CD4-positive, alpha-beta T cell treated with Interleukin-21 for 1 hour (primary cell): ENCODE measurements at places on chromosomes 12 and 14.

DNA sequence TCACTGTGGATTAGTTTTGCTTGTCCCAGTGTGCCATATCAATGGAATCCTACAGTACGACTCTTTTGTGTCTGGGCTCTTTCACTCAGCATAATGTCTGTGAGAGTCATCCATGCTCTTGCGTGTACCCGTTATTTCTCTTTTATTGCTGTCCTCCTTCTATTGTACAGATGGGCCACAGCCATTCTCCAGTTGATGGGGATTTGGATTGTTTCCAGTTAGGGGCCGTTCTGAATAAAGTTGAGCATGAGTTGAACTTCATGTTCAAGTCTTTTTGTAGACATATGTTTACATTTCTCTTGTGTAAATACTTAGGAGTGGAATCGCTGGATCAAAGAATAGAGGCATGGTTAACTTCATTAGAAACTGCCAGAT lies 38.3 kb downstream of the MYO1H start:
- no peak for DNase-seq

GRCh38 chr12:9258676-9259075 lies 50.5 kb upstream of the PZP start:
- no peak for DNase-seq

GRCh38 chr12:122306407-122306806 lies 40.1 kb upstream of the VPS33A start:
- DNase-seq, result no peak

DNA sequence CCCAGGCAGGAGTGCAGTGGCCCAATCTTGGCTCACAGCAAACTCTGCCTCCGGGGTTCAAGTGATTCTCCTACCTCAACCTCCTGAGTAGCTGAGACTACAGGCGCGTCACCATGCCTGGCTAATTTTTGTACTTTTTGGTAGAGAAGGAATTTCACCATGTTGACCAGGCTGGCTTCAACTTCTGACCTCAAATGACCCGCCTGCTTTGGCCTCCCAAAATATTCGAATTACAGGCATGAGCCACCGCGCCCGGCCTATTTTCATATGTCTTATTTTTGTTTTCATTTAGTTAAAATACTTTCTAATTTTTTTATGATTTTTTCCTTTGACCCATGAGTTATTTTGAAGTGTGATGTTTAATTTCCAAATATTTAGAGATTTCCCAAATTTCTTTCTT lies 143.6 kb upstream of the VRK1 start:
- no peak for DNase-seq

DNA sequence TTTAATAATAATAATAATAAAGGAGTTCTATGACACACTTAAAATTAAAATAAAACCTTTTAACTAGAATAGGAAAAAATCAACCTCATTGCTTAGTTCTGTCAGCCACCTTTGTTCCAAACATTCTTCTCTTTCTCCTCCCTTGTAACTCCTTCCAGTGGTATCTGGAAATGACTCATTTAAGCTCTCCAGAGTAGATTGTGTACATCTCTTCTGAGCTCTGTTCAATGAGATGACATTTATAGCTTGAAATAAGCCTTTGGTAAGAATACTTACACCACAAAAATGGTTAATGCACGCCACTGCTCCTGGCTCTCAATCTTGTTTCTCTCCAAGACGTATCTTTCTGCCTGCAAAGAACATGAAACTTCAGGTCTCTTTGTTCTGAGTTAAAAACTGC lies 70.3 kb downstream of the STAB2 start:
- no peak for DNase-seq

DNA sequence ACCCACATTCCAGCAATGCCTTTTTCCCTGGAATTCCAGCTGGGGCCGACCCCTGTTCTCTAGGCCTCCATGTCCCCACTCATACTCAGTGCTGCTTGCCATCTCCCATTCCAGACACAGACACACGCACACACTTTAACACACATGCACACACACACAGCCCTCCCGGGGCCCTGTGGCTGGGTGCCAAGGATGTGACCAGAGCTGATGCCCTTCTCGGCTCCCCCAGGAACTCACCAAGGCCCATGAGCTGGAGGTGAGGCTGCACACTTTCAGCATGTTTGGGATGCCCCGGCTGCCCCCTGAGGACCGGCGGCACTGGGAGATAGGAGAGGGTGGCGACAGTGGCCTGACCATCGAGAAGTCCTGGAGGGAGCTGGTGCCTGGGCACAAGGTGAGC lies 4.3 kb downstream of the PLEKHG6 start:
- no peak for DNase-seq

- DNase-seq, result no peak
Observed at GRCh38 chr12:60052483-60052882, 456.7 kb downstream of the SLC16A7 start.

GRCh38 chr12:65182012-65182739 lies 12.8 kb downstream of the LEMD3 start:
- DNase-seq, result no peak

DNA sequence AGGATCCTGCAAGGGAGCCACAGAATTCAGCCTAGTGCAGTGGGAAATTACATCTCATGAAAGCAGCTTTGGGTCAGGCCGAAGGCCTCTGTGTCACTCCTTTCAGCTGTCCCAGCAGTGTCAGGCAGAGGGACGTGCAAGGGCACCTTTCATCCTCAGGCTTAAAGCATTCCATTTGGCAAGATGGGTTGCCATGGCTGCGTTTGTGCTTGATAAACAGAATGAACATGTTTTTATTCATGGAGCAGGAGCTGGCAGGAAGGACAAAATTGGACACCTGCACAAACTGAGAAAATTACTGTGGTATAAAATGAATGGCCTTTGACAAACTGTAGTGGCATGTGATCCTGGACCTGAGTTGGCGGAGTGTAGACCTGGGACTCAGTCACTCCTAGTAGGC lies 29.4 kb downstream of the ACAD10 start:
- DNase-seq, result no peak

DNA sequence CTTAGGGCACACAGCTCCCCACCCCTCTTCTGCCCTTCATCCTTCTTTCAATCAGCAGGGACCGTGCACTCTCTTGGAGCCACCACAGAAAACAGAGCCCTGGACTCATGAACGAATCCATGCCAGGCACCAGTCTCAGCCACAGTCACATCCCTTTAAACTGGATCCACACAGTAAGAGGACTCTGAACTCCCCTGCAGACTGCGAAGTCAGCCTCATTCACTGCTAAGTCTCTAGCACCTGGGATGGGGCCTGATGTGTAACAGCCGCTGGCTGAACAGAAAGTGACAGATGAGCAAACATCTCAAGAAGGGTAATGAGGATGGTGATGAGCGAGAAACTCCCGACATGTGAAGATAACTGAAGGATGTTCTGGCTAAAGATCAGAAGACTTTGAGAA lies 45.8 kb upstream of the IQSEC3 start:
- no peak for DNase-seq

GRCh38 chr14:103528587-103529382 lies at the start of gene TRMT61A:
Gene TRMT61A (plus strand): TSS chr14:103529196. CDS start chr14:103529979, 783 bp downstream.
- DNase-seq, result peak; percentile 84

GRCh38 chr14:68018598-68018997 lies 199.0 kb downstream of the RAD51B start:
- no peak for DNase-seq

DNA sequence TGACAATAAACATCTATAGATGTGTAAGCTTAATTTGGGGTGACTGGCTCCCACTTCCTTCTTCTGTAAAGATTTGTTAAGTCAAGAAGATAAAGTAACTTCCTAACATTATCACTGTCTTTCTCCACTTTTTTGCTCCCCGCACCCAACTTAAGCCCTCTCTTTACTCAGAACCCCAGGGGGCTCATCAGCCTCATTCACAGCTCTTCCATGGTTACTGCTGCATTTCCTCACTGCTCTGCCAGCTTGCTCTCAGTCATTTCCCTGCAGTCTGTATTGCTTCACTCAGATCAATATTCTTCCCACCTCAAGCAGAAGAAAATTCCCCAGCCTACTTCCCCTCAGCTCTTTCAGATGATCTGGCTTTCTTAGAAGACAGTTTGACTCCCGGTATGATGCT lies 102.0 kb downstream of the PIK3C2G start:
- DNase-seq, result no peak

DNA sequence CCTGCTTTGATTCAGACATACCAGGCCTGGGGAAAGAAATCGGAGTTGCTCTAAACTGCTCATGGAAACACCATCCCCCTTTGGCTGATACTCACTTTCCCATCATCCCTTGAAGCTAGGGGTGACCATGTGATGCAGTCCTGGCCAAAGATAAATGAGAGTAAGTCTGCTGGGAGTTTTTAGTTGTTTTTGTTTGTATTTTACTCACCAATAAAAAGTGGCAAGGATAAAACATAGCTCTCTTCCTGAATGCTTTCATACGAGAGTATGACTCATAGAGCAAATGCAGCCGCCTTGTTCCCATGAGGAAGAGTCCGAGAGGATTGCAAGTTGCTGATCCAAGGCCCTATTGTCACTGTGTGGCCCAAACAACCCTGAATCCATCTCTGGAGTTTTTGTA lies 126.4 kb upstream of the TMEM132C start:
- DNase-seq, result no peak

GRCh38 chr12:63313139-63313538 lies 162.1 kb upstream of the AVPR1A start:
- DNase-seq, result no peak

DNA sequence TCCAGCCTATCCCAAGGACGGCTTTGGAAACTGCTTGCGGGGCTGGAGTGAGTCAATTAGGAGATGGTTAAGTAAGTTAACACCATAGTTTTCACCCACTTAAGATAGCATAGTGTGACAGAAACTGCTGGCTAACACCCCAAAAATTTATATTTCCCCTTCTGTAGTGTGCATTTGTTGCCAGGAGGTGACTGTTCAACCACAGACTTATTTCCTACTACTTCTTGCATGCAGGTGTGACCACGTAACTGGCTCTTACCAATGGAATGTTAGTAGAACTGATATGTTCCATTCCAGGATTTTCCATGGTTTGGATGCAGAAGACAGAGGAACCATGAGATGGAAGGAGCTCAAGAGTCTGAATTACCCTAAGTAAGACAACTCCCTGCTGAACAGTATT lies 52.9 kb upstream of the SLC35F4 start:
- no peak for DNase-seq

DNA sequence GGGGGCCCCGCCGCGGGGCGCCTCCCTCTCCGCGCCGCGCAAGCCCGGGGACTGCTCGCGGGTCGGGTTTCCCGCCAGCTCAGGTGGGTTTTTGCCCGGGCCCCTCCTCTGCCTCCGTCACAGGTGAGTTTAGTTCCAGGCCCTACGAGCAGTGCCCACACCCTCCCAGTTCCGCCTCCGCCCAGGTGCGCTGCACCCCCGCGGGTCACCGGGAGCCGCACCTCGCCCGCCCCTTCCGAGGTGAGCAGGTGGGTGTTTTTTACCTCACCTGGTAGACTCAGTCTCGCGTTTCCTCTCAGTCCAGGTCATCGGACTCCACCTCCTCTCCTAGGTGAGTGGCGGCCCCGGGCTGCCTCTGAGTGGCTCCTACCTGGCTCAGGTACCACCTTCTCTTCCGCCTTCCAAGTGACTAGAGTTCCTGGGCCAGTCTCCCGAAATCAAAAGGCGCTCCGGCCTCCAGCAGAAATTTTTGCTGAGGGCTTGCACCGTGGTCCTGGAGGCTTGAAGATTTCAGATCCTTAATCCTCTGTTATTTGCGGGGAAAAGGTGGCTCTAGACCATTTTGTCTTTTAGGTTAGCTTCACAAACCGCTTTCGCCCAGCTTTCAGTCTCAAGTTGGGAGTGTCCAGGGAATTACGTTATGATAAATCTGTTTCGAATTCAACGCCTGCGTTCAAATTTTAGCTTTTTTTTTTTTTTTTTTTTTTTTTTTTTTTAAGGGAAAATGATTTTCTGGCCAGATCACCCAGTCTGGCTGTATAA lies at the start of gene TMEM30B:
Gene TMEM30B (minus strand): TSS at position 153 of the 762 bp plus-strand sequence. CDS start 191 bp downstream, outside the sequence.
- DNase-seq, result peak; percentile 60

DNA sequence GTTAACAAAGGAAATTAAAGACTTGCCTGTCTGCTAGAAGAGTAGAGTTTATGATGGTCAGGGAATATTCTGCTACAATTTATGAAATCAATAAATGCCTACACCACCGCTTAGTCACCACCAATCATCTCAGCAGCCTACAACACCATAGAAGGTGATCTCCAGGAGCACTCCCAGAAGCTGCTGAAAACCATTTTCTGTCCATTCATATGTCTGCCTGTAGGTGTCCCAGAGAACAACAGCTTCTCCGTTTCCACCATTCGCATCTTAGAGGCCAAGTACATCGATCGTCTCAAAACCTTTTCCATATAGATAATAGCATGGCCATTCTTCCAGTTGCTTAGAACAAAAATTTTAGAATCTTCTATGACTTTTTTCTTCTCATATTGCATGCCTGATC lies 303.4 kb downstream of the KCNC2 start:
- DNase-seq, result no peak

GRCh38 chr14:23861666-23862065 lies 91.9 kb upstream of the DHRS4 start:
- DNase-seq, result no peak

DNA sequence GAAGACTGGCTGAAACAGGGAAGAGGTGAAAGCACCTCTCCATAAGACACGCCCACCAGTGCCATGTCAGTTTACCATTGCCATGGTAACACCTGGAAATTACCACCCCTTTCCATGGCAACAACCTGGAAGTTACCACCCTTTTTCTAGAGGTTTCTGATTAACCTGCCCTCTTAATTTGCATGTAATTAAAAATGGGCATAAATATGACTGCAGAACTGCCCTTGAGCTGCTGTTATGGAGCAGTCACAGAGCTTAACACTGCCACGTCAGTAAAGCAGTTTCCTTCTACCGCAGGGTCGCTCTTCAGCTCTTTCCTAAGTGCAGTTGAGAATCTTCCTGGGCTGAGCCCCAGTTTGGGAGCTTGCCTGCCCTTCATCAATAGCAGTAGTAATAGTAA lies 55.2 kb downstream of the RASSF3 start:
- peak; percentile 90 for DNase-seq

DNA sequence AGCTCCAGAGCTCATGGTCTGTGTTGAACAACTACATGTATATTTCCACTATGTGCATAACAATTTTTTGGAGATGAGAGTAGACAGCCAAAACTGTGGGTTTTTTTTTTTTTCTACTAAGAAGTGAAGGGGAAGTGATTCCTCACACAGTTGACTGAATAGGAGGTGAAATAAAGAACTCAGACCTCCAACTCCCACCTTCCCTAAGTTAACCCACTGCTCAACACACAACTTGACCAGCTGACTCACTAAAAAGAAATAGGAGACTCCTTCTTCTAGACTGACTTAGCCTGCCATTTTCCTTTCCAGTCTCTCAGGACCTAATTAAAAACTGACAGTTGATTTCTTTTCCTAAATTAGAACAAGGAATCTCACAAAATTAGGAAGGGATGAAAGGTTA lies 1.7 kb downstream of the M6PR start:
- DNase-seq, result no peak

GRCh38 chr12:78795934-78796445 lies 68.6 kb upstream of the SYT1 start:
- DNase-seq, result no peak

- DNase-seq, result no peak
Observed at GRCh38 chr12:94793191-94793595, 142.8 kb upstream of the TMCC3 start.

GRCh38 chr12:5295996-5296395 lies 135.9 kb upstream of the NTF3 start:
- DNase-seq, result no peak

- no peak for DNase-seq
Observed at GRCh38 chr12:49809381-49809905, 18.8 kb downstream of the NCKAP5L start.
